WTC11 (cell line): ENCODE measurements at places on chromosomes 7 and 10.

- DNase-seq = no peak
Measured at GRCh38 chr7:94056796-94057207, 52.6 kb upstream of the BET1 start.

DNA sequence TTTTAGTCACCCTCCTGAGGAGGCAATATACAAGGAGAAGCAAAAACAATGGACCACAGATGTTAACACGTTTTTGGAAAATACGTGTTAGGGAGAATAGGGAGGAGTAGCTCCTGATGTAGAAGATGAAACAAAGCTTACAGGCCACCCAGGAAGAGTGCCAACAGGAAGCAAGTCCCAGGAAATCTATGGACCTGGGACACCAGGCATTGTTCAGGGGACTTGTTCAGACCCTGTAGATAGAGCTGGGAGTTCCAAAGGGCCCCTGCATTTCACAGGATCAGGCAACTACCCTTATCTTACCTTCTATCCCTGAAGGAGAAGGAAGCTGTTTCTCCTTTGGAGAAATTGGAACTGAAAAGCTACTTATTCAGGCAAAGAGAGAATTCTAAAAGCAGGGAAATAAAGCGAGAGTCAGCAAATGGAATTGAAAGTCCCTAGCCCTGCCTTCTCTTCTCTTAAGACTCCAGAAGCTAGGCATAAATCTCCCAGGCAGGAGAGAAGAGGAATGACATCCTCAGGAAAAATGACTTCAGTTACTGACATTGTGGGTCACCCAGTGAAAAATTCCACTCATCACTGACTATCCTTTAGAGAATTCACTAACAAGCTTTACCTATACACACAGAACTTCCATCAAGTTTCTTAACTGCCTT lies 77.7 kb upstream of the FAM3C start:
- DNase-seq = no peak

DNA sequence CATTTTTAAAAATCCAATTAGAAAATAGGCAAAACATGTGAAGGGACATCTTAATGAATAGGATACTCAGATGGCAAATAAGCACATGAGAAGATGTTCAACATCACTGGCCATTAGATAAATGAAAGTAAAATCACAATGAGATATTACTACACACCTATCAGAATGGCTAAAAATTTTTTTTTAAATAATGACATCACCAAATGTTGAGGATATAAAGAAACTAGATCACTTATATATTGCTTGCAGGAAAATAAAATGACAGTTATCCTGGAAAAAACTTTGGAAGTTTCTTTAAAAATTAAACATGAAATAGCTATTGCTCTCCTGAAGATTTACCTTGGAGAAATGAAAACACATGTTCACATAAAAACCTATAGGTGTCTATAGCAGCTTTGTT lies 127.8 kb downstream of the ALOX5 start:
- no peak for DNase-seq

DNA sequence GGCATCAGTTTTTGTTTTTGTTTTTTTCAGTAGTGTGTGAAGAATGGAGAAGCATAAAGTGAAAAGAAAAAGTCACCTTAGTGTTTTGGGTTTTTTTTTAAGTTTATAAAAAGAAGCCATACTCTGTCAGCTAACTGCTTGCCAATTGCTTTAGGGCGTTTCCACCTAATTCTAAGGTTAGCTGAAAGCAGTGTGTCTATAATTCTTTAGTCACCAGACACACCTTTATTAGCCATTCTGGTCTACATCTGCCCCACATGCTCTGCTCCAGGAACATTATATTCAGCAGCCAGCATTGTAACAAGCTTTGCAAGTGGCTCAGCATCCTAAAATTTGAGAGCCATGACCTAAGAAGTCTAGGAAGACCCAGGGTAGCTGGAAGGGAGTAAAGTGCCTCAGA lies 14.1 kb upstream of the SLC16A12 start:
- no peak for DNase-seq

DNA sequence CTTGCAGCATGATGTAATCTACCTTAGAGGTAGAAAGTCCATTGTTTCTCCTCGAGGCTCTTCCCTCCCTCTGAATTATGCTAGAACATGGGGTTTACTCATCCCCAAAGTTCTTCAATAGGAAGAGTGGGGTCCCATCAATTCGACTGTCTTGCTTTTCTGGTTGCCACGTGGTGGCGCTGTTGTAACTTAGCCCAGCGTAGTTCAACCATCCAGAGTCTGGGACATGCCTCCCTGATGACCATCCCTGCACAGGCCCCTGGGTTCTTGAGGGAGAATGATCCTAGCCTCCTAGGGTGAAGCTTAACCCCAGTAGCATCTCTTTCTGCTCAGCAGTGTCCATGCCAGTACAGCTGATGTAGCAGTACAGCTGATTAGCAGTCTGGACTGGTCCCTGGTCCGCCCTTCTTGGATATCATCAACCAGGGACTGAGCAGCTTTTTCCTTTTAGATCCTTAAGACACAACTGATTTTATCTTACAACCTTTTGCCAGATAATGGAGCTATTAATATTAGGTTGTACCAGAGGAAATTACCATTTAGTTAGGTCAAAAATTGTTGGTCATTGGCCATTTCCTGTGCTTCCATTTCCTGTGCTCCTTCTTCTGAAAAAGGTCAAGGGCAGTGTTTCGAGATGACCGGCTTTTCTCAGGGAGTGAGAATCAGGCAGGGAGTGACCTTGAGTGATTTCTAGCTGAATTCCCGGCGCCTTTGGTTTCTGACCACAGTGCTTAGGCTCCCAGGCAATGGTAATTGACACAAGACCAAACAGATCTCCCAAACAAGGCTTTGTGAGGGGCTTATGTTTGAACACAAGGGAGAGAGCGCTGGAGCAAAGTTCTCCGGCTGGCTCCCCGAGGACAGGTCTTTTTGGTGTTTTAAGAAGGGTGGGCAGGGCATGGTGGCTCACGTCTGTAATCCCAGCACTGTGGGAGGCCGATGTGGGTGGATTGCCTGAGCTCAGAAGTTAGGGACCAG lies 65.4 kb downstream of the TACC2 start:
- DNase-seq = peak; percentile 70

DNA sequence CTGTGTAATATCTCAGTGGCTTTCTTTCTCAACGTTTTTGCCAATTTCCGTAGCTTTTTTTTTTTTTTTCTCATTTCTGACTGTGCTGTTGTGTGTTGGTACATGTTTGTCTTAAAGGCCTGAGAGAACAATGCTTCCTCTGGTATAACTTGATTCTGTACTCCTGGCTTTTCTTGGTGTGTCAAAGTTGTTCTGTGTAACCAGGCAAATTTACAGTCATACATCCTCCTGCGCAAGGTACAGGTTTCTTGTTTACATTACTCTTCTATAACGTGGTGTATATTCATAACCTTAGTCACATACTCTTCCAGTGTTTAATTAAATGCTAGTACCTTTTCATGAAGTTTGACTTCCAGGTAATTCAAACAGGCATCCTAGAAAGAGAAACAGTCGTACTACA lies 8.3 kb upstream of the ARHGAP12 start:
- no peak for DNase-seq
